HuH-7.5 (cell line): ENCODE measurements at places on chromosomes 3 and 15.

- no peak for DNase-seq
Measured at GRCh38 chr3:114608293-114608692, 314.5 kb downstream of the TIGIT start.

DNA sequence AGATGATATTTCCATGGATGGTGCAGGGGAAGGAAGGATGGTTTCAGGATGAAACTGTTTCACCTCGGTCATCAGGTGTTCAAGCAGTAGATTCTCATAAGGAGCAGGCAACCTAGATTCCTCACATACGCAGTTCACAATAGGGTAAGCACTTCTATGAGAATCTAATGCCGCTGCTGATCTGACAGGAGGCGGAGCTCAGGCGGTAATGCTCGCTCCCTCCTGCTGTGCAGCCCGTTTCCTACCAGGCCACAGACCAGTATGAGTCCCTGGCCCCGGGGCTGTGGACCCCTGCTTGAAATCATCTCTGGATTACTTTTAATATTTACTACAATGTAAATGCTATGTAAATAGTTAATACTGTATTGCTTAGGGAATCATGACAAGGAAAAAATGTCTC, 241.8 kb downstream of the ROBO2 start:
- no peak for DNase-seq

GRCh38 chr15:83449937-83450506, 2.9 kb downstream of the SH3GL3 start:
- DNase-seq: no peak

GRCh38 chr3:109050591-109051167, 67.3 kb downstream of the MORC1 start:
- DNase-seq: no peak

DNA sequence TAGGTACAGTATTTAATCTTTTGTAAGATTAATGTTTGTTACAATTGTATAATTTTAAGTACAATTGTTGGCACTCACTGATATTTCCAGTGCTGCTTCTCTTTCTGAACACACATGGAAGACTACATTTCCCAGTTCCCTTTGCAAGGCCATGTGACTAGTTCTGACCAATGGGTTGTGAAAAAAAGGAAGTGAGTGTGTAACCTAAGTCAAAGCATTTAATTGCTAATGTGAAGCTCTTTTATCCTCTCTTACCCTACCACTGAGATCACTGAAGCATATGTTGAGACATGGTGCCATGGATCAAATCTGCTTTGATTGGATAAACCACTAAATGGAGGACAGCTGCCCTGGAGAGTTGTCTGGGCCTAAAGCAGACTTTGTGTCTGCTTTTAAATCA, 83.9 kb upstream of the PLXND1 start:
- peak; percentile 28 for DNase-seq

- no peak for DNase-seq
Measured at GRCh38 chr15:33234020-33234461, 39.5 kb upstream of the FMN1 start.

DNA sequence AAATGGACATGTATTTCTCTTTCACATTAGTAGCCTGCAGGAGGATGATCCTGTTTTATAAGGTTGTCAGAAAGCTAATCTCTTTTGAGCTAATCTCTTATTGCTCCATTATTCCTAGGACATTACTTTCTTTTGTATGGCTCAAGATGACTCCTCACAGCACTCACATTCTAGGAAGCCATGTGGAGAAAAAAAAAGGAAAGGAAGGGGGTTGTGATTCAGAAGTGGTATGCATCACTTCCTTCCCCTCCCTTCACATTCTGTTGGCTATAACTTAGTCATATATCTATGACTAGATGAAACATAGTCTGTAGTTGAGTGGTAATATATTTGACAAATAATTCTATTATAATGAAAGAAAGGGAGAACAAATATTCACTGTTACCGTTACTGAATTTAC, 168.8 kb upstream of the TTC14 start:
- DNase-seq: no peak

DNA sequence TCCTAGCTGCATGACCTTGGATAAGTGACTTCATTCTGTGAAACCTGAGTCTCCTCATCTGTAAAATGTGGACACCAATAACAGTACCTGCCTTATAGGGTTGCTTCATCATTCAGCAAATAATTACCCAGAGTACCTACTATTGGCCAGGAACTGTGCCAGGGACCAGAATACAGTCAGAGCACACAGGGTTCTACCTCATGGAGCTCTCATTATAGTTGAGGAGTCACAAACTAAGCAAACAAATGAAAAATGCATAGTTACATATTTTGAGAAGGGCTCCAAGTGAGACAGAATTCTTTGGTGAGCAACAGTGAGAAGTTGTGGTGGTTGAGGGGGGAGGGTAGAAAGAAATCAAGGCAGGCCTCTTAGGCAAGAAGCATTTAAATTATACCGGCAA, 308.6 kb upstream of the WNT5A start:
- no peak for DNase-seq

DNA sequence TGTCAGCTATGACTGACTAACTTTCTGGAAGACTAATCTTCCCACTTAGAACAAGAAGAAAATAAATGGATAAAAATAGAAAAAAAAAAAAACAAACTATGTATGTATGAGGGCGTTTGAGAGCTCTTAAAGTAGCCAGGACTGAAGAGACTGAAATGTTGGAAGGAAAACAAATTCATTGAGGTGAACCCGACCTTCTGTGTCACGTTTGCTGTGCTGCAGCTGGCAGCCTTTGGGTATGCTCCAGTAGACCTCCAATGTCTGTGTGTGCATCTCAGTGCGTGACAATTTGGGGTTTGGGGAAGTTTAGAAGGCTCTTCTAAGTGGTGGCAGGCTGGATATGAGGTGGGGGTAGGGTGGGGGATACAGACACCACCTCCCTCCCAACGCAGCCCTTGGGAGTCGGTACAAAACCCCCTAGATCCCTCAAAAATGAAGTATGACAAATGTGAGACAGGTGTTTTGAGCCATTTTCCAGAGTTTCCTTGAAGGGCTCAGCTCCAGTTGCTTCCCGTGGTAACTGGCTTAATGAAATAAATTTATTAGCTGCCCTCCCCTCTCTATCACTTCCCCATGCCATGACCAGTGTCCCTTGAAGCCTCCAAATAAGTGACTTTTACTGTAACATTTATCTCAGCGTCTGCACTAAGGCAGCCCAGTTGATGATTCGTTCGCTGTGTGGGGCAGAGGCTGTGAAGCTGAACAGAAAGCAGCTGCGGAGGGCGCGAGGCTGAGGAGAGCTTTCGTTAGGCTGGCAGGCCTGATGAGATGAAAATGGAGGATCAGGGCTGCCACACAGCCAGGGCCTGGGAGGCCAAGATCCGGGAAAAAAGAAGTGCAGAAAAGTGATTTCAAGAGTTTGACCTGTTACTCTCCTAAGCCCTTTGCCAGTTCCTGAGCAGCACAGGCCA, 34.9 kb upstream of the GABRB3 start:
- no peak for DNase-seq

- no peak for DNase-seq
Measured at GRCh38 chr3:129013491-129013891, 12.4 kb downstream of the EFCC1 start.

DNA sequence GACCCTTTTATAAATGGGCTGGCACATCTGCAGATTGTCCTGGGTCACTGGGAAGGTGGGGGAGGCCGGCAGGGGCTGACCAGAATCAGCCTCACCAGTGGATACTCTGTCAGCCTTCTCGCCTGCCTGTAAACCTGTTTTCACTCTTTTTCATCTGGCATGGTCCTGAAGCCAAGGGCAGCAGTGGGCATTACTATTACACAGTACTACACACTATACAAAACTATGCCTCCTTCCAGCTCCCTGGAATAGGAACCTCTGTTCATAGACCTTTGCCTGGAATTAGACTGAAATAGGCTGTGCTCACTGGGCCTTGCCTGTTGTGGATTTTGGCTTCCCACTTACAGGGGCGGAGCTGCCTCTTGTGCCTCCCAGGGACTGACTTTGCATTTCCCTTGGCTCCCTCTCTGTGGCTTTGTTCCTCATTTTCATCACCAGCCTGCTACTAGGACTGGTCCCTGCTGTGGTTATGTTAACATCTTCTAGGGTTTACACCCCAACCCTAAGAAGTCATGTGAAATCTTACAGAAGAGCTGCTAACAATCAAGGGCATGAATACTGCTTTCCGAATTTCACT, 120.7 kb downstream of the FNDC3B start:
- DNase-seq: no peak

DNA sequence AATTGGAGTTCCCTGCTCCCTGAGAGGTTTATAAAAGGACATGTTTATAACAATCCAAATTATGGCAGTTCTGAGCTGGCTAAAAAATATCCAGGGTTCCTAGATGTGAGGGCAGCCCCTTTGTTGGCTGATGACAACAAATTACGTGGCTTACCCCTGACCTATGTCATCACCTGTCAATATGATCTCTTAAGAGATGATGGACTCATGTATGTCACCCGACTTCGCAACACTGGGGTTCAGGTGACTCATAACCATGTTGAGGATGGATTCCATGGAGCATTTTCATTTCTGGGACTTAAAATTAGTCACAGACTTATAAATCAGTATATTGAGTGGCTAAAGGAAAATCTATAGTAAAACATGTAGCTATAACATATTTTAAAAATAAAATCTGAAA, 13.9 kb downstream of the AADAC start:
- DNase-seq: no peak

DNA sequence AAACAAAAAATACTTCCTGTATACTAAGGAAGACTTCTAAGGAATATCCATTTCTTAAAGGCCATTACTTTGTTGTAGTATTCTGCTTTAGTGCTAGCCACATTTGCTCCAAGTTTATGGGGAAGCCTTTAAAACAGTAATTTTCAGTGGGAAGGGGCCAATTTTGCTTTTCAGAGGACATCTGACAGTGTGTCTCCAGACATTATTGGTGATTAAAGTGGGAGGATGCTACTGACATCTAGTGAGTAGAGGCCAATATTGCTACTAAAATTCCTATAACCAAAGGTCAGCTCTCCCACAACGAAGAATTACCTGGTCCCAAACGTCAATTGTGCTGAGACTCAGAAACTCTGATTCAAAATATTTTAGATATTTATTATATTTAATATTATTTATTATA, 24.8 kb downstream of the SLC28A2 start:
- DNase-seq: no peak
